KG1 (cell line): ENCODE measurements at places on chromosomes 6 and 20.

DNA sequence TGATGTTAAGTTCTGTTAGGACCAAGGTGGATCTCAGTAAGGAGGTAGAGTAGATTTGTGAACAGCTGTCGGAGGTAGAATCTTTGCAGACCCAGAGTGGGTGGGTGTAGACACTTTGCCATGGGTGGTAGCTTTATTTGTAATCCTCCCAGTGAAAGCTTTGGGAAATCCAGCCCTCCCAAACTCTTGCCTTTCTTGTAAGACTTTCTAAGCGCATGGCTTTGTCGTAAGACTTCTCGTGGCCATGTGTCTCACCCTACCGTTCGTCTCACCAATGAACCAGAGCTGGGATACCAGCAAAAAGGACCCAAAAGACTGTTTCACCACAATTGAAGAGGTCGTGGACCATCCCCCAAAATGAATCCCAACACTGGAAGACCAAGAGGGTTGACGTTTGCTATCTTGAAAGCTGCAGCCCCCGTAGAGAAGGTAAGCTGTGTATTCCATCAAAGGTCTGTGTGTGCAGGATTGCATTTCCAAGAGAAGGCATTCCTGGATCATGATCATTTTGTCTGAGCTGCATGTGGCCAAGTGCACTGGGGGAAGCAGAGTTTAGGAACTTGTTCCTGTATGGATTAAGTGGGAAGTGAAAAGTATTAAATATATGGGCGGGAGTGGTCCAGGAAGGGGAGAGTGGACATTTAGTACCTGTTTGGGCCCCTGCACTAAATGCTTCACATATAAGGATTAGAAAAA, 5.8 kb upstream of the TMEM14A start:
- DNase-seq, result no peak

DNA sequence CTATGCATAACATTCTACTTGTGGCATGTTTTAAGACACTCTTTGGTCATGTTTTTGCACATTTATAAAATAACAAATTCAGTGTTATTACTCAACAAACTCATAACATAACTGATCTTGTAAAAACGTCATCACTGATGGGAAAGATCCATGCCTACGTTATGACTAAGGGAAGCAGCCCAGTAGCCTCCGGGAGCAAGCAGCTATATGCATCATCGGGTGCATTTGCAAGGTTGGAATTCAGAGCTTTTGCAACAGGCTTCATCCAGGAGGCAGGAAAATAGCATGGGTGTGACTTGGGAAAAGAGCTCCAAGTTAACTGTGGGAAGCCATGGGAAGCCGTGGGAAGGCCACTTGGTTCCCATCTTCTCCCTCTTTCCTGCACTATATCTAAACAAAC, 271.6 kb upstream of the SGK1 start:
- no peak for DNase-seq

- DNase-seq, result no peak
Measured at GRCh38 chr20:6157345-6157744, 34.5 kb upstream of the FERMT1 start.

DNA sequence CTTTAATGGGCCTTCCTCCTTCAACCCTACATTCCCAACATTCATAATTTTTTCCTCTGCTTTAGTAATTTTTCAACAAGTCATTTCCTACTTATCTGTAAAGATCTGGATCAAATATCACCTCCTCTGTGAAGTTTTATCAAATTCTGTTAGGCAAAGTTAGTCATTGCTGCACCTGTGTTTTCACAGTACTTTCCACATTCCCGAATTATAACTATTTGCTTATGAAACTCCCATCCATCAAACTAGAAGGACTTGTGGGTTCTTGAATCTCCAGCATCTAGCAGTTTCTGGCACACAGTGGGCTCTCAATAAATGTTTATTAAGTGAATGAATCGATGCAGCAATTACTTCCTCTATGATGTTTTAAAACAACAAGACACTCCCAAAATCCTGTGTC, 257.6 kb downstream of the HDGFL1 start:
- DNase-seq, result no peak

DNA sequence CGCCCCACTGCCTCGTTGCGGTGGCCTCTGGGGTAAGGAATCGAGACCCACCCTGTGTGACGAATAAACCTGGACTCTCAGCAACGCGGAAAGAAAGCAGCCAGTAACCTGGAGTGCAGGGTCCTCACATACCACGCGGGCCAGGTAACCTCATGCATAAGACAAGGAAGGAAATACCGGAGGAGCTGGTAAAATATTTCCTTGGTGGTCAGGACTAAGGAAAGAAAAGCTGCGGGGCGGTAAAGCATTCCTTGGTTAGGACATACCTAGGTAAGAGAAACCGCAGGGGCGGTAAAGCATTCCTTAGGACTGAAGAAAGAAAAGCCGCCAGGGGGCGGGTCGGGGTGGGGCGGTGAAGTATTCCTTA, 80.7 kb downstream of the SYTL3 start:
- no peak for DNase-seq

- DNase-seq, result no peak
Measured at GRCh38 chr6:116979560-116979959, 102.5 kb downstream of the RFX6 start.

GRCh38 chr6:2744209-2744771, 6.4 kb downstream of the MYLK4 start:
- DNase-seq, result no peak

GRCh38 chr6:98039904-98040607, 757.0 kb upstream of the MMS22L start:
- no peak for DNase-seq

- no peak for DNase-seq
Measured at GRCh38 chr6:71387179-71387578, 98.6 kb downstream of the OGFRL1 start.

DNA sequence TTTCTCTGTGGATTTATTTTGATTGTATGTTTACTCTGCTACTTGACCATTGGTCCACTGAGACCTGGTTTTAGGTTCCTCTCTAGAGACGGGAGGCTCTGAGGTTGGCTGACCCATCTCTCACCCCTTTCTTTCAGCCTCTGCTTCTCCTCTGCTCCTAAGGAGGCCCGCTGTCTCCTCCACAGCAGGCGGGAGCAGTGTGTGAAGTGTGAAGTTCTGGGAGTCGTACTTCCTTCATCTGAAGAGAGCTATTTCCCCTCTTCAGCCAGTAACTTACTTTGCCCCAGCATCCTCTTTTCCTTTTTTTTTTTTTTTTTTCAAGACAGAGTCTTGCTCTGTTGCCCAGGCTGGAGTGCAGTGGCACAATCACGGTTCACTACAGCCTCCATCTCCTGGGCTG, 21.1 kb downstream of the PDRG1 start:
- no peak for DNase-seq

GRCh38 chr6:107585815-107586435, 96.0 kb downstream of the SOBP start:
- DNase-seq, result no peak
